ENCODE measurements at places on chromosomes 16 and 17.

- no peak for DNase-seq
Observed at GRCh38 chr17:13921841-13922776, 147.2 kb upstream of the COX10 start.

DNA sequence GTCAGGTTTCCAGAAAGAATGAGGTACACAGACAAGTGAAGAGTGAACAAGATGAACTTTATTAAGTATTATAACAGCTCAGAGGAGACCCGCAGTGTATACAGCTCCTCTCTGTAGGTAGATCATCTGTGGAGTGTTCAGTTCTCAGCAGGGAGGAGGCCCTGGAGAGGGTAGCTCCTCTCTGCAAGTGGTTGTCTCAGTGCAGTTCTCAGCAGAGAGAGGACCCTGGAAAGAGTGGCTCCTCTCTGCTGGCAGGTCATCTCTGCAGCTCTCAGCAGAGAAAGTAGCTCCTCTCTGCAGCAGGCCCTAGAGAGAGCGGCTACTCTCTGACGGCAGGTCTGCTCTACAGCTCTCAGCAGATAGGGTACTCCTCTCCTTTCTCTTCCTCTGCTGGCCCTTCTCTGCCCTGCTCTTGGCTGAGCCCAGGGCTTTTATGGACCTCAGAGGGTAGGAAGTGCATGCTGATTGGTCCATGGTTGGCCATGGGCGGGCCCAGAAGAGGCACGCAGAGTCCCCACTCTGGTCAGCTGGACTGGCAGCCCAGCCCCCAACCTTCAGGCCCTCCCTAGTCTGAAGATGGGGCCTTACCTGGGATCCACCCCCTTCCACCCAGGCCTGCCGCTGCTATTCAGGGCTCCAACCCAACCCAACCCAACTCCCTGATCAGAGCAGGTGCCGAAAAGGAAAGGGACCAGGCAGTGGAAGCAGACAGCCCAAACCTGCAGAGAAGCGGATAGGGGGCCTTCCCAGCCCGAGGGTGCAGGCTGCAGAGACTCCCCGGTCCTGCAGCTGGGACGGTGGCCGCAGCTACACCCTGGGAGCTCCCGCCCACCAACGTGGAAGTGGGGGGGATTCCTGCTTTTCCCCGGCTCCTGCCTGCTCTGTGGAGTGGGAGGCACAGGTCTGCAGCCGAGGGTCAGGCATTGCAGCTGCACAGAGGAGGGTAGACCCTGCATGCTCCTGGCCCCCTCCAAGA, 18.5 kb upstream of the DNAJA2 start:
- DNase-seq: no peak

GRCh38 chr17:6046931-6047330, 23.2 kb upstream of the WSCD1 start:
- DNase-seq: no peak

- DNase-seq: no peak
Observed at GRCh38 chr17:27386206-27387075, 69.8 kb upstream of the KSR1 start.

DNA sequence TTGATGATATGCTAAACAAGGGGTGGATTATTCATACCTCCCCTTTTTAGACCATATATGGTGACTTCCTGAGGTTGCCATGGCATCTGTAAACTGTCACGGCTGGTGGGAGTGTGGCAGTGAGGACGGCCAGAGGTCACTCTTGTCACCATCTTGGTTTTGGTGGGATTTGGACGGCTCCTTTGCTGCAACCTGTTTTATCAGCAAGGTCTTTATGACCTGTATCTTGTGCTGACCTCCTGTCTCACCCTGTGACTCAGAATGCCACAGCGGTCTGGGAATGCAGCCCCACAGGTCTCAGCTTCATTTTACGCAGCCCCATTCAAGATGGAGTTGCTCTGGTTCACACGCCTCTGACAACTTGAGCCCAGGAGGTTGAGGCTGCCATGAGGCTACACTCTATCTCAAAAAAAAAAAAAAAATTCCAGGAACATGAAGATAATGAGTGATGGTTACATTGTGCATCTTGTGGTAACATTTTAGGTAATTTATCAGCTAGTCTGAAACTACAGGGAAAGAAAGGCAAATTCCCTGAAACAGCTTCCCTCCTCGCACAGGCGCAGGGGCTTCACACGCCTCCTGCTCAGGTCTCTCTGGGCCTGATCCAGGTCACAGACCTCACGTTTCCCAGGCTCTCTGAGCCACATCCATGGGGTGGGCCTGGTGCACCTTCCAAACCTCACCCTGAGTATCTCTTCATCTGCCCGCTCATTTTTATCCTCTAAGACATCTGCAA, 15.3 kb upstream of the UBE2I start:
- DNase-seq: no peak

- DNase-seq: no peak
Observed at GRCh38 chr16:11506741-11507305, 79.9 kb downstream of the LITAF start.

- DNase-seq: no peak
Observed at GRCh38 chr17:7324438-7324779, 4.7 kb downstream of the NEURL4 start.

DNA sequence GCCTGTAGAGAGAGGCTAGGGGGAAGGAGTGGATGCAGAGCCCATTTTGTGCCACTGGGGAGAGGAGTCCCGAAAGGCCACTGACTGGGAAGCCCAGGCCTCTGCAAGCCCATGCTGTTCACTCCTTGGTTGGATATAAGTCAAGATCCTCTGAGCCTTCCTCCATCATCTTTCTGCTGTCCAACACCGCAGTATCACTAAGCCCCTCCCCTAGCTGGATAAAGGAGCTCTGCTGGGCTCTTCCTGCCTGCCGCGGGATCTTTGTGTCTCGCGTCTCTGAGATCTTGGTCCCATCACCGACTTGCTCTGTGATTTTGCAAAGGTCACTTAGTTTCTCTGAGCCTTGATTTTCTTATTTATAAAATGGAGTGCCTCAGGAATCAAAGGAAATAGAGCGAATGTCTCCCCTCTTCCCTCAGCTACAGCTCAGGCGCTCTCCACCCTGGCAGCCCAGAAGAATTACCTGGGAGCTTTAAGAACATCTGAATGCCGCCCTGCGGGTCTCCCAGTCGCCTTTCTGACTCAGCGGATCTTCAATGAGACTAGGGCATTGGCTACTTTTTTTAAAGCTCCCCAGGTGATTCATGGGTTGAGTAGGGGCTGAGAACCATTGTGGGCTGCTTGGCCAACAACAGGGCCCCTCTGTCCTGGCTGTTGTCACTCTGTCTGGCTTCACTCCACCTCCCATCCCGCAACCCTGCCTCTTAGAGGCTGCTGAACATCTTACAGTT, 25.2 kb upstream of the TMEM220 start:
- no peak for DNase-seq

DNA sequence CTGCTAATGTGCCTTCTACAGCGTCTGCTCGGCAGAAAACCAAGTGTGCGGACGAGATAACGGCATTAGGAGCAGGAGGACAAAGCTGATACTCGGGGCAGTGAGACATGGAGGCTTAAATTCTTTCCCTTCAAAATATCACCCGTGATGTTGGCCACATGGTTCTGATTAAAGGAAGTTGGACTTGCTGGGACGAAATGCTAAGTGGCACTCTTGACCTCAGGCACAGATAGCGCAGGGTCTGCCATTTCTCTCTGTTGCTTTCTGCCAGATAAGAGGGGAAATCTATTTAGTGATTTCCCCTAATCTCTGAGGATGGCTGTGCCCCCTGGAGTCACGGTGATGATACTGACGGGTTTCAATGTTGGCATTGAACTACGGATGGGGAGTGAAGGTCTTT, 509.6 kb upstream of the EEF2KMT start:
- no peak for DNase-seq

All from Panc1 (cell line).